Aorta (tissue), 5 donors: ENCODE measurements at places on chromosomes 11 and 22.

DNA sequence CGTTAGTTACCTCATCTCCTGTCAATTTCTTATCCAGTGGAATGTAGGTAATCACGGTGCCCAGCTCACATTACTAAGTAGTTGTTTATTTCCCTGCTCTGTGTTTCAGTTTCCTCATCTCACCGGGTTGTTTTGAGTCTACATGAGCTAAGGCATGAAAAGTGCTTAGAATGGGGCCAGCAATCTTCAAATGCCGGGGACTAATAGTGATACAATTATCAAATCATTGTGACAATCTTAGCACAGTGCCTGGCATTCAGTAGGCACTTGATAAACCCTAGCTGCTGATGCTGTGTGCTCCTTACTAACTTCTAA is 53.3 kb upstream of the CD5 start:
- DNase-seq: no peak

GRCh38 chr11:95092549-95093324 is 3.1 kb downstream of the ENDOD1 start:
- no peak for DNase-seq

DNA sequence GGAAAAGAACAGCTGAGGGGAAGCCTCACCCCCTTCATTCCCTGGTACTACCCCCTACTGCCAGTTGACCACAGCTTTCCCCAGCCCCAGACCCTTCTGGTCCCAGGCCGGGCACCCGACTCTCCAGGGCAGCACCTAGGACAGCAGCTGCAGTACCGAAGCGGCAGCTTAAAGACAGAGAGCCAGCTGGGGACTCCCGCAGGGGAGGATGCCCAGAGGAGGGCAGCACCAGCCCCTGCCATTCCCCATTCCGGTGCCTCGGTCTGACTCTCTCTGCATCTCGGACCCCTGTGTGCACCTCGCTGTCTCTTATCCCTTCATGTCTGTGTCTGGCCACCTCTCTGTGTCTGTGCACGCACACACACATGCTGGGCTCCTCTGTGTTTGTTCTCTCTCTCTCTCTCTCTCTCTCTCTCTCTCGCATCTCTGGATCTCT is 9.4 kb downstream of the IGSF9B start:
- no peak for DNase-seq

GRCh38 chr11:44343778-44344422 is 34.0 kb upstream of the ALX4 start:
- DNase-seq: no peak

DNA sequence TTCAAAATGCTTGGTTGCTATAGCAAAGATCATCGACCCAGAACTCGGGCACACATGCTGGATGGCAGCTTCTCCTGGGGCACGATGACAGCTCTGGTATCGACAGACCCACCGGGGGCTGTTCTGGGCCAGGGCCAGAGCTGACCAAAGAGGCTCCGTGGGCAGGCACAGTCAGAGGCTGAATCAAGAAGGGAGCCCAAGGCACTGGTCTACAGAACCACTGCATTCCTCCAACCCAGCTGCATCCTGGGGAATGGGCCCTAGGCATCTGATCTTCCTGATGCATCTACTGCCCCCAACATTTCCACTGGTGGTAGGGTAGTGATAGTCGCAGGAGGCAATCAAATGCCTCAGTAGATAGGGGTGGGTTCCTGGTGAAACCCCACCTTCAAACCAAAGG is 470.3 kb downstream of the TBC1D22A start:
- no peak for DNase-seq

DNA sequence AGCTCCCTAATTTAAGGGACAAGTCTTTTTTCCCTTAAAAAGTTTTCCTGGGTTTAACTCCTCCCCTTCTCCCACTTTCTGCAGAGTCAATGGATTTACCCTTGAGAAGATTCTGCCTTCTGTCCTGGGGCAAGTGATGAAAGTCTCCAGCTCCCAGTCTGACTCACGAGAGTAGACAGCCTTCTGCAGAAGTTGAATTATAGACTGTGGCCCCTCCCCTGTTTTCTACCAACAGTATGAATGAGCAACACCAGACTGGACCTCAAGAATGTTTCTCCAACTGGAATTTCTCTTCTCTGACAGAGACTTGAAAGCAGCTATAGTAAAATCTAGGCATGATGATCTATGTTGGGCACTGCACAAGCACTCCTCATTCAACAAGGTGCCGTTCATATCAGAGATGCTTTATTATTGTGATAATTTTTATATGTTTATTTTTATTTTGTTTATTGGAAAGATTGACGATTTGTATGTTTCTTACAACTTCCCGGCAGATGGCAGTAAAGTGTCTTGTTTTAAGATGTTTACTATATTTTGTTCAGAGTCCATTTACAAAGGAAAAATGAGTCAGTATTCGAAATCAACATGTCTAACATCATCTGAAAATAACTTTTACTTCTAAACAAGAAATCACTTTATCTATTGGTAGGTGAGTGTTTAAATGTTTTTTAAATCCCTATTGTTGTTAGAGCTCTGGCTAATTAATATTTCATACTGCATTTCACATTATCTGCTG is 56.6 kb downstream of the LMO2 start:
- DNase-seq: no peak

DNA sequence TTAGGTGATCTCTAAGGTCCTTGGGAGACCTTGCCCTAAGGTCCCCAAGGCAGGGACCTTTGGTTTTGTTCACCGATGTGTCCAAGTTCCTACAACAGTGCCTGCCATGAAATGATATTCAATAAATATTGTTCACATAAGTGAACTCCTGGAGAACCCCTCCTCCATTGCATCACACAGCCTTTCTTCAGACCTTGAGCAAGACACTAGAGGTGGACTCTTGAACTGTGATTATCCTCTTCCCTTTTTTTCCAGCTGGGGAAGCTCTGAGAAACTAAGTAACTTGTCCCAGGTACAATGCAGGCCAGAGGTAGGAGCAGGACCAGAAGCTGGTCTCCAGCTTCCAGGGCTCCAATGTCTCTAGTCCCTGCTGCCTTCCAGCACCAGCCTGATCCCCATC is 76.6 kb upstream of the LMO1 start:
- DNase-seq: no peak

DNA sequence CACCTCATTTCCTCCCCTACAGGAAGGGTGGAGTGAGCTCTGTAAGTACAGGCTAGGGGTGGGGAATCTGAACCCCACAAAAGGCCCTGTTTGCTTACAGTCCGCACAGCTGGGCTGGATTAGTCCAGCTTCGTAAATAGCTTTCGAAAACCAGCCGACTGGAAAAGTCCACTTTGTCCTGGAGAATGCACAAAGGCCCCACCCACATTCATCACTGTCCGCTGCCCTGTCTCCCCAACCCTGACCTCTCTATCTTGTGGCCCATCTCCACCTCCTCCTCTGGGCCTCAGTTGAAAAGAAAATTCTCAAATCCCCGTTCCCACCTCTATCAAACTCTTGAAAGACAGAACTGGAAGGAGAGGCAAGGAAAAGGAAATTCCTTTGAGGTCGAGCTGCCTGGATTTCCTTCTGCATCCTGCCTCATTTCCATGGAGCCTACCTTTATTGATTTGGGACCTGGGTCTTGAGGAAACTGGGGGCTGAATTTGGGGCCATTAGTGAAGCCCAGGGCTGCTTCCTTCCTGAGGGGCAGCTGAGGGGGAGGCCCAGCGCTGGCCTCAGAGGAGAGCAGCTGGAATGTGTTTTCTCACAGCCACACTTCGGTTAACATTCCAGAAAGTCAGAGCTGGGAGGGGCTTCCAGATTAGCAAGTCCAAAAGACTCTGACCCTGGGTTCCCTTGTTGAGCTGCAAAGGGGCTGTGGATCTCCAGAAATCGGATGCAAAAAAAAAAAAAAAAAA is 147.6 kb downstream of the FBXO7 start:
- peak; percentile 71 for DNase-seq

DNA sequence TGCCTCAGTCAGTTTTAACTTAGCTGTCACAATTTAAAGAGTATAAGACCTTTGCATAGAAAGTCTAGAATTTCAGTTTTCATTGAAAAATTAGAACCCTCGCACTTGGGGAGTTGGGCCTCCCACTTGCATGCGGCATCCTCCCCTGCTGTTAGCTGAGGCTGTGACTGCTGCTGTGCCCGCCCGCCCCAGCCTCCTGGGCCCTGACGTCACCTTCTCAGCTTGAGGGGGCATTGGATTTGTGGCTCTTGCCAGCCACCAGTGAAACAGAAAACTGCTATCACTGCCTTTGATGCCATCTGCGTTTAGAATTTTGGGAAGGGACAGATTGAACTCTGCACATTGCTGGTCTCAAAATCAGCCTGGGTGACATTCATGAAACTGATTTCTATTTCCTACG is 108.7 kb downstream of the CTTN start:
- peak; percentile 33 for DNase-seq

GRCh38 chr11:70616938-70617654 is 218.8 kb downstream of the CTTN start:
- DNase-seq: no peak

DNA sequence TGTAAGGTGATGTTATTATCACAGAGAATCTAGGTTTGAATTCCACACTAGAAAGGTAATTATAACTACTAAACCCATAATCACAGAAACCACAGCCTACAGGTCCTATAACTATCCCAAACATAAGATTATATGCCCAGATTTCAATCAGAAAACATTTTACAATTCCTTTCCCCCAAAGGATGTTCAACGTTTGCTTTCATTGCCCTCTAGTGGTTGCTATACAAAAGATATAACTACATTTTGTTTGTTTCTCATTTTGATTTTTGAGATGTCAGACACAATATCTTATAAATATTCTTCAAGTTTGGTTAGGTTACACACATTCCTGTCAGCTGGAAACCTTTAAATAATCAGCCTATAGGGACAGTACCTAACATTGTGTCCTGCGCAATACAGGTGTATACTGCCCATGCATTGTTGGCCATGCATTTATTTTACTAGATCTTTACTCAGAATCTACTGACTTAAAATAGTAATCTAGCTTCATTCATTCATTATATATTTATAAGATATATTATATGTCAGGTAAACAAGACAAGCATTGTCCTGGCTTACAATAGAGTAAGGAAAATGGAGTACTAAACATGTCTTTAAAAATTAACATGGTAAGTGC is 530.5 kb upstream of the CCDC90B start:
- no peak for DNase-seq

- DNase-seq: no peak
Observed at GRCh38 chr22:28129319-28129962, 210.4 kb upstream of the PITPNB start.

GRCh38 chr11:66418168-66418985 is 2.5 kb upstream of the NPAS4 start:
- peak; percentile 94 for DNase-seq

GRCh38 chr11:67356387-67356863 is 3.1 kb upstream of the POLD4 start:
- no peak for DNase-seq

DNA sequence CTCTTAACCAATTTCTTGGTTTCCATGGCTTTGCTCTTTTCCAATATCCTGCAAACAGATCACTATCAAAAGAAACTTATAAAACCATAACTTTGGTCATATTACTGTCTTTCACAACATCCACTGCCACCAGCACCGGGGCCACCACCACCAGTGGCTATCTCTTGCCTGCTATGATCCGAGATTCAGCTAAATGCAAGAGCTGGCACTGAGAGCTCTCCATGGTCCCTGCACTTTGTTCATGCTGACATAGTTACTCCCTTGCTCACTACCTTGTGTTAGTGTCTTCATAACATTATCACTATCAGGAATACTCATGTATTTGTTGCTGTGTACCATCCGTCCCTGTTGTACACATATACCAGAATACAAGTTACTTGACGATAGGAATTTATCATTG is 299.0 kb downstream of the ETS1 start:
- no peak for DNase-seq

DNA sequence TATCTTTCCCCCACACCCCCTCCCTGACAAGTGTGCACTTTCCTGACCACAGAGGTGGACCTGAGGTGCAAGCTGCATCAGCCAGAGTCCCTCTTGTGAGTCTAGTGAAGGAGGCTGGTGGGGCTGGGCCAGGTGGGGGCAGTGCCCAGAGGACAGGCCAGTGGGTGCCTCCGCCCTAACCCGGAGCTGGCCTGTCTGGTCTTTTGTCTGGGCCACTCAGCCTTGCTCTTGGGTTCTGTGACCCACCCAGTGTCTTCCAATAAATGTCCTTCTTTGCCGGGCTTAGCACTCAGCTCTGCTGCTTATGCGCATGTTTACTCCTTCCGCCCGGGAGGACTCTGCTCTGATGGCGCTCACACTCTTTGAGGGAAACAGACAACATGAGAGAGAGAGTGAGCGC is 526.2 kb downstream of the TBC1D22A start:
- no peak for DNase-seq

GRCh38 chr11:69297787-69298266 is 3.9 kb downstream of the MYEOV start:
- DNase-seq: peak; percentile 76
